ENCODE measurements at places on chromosomes 7 and 10.

DNA sequence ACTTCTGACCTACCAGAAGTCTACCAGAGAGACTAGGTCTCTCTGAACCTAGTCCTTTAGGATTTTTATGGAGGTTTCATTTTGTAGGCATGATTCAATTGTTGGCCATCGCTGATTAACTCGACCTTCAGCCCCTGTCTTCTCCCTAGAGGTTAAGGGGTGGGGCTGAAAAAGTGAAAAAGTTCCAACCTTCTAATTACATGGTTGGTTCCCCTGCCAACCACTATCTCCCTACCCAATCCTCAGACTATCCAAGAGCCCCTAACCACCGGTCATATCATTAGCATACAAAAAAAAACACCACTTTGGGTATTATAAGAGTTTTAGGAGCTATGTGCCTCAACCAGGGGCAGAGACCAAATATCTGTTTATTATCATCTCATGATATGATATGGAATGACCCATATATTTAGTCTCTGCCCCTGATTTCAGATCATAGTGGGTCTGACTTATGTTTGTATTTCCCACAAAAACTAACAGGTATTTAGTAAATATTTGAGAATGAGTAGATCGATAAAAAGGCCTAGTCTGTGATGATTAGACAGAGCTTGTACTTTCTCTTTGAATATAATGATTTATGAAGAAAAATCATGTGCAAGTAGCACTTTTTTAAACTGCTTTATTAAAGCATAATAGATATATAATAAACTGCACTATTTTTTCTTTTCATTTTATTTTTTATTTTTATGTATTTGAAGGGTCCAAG, 35.8 kb downstream of the DNAJC9 start:
- DNase-seq = no peak

DNA sequence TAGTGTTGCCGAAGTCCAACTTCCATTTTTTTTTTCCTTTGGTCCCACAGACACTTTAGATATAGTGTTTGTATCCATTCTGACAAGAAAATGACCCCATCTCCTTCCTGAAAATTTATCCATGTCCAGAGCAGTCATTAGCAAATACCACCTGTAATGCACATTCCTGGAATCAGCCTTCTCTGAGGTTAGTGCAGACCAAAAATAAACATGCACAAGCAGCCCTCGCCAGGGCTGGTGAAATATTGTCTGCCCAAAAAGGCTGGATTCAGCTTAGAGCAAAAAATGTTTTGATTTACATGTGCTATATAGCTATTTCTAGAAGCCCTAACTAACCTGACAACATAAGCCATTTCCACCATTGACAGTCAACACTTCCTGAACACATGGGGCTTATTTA, 145.7 kb downstream of the TAX1BP1 start:
- DNase-seq = no peak

GRCh38 chr10:34241226-34242000, 573.7 kb downstream of the PARD3 start:
- no peak for DNase-seq

DNA sequence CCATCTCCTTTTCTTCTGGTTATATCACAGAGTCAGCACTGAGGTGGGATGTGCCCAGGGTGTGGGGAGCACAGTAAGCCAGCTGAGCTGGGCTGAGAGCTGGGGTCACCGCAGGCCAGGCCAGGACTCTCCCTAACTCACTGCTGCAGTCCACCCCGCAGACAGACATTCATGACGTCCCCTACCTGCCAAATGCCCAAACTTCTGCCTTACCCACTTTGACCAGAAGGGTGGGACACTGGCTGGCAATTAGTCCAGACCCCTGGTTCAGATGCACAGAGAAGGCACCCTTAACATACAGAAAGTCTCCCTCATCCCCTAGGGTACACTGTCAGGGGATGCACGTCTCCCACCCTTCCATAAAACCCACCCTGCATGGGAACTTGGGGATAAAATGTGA, 2.1 kb downstream of the DRGX start:
- DNase-seq = no peak

DNA sequence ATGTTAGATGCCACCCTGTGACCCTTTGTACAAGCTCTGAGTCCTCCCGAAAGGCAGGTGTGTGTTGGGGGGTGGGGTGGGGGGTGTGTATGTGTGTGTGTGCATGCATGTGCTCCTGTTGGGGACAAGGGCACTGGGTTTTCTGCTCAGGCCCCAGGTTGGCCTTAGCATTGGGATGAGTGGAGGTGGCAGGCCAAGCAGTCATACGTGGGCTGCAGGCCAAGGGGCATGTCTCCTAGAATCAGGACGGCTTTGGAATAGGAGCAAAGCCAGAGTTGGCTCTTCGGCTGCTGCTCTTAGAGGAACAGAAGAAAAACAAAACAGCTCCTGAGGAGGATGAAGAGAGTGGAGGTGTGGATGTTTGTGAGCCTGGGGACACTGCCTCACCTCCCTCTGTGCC, 26.0 kb downstream of the HSPA12A start:
- no peak for DNase-seq

Measured in NCI-H187 (cell line).